ENCODE measurements at places on chromosomes 12 and 14.

- no peak overlapping the region for H3K4me3 ChIP-seq
- DNase-seq = no peak
- H3K27me3 ChIP-seq = peaks cover 18% of the 10 kb centered on the region
- H3K36me3 ChIP-seq = peaks cover 53% of the 10 kb centered on the region
- peaks cover 42% of the 10 kb centered on the region for H3K4me1 ChIP-seq
These were observed 4.8 kb downstream of the MEG3 start for GRCh38 chr14:100830681-100831080.

GRCh38 chr14:22505697-22506377 lies 83.2 kb downstream of the DAD1 start:
- no peak for DNase-seq
- no peak overlapping the region for H3K4me3 ChIP-seq
- no peaks in the 10 kb centered on the region for H3K36me3 ChIP-seq

DNA sequence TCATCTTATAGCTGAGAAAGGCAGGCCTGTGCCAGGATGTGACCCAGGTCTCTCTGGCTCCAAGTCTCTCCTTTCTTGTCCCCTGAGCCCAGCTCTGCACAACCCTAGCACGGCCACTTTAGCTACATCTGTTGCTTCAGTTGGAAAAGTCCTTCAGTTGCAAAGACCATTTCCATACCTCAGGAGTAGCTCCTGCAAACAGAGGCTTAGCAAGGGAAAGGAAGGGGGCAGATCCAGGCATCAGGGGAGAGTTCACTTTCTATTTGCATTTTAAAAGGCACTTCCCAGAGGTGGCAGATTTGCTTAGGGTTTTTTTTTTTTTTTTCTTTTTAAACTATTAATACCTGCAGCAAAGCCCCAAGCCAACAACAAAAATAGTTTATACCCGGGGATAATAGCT lies 3.0 kb upstream of the PITPNM2 start:
- DNase-seq = no peak
- H3K36me3 ChIP-seq = peaks cover 3% of the 10 kb centered on the region
- H3K27ac ChIP-seq = peak overlapping the region; percentile 65
- peaks cover 50% of the 10 kb centered on the region for H3K4me1 ChIP-seq
- peaks cover 26% of the 10 kb centered on the region for H3K27me3 ChIP-seq

GRCh38 chr12:87092421-87092820 lies 836.2 kb upstream of the MGAT4C start:
- peaks cover 2% of the 10 kb centered on the region for H3K36me3 ChIP-seq
- no peaks in the 10 kb centered on the region for H3K27me3 ChIP-seq
- H3K27ac ChIP-seq = 0 out of 2 replicates have a peak overlapping the region, but pooled peaks have one; percentile 27
- no peak for DNase-seq

GRCh38 chr14:90293766-90294730 lies 37.7 kb downstream of the NRDE2 start:
- peaks cover 29% of the 10 kb centered on the region for H3K36me3 ChIP-seq
- H3K27me3 ChIP-seq = no peaks in the 10 kb centered on the region
- peaks cover 18% of the 10 kb centered on the region for H3K4me1 ChIP-seq
- DNase-seq = no peak
- no peak overlapping the region for H3K27ac ChIP-seq

DNA sequence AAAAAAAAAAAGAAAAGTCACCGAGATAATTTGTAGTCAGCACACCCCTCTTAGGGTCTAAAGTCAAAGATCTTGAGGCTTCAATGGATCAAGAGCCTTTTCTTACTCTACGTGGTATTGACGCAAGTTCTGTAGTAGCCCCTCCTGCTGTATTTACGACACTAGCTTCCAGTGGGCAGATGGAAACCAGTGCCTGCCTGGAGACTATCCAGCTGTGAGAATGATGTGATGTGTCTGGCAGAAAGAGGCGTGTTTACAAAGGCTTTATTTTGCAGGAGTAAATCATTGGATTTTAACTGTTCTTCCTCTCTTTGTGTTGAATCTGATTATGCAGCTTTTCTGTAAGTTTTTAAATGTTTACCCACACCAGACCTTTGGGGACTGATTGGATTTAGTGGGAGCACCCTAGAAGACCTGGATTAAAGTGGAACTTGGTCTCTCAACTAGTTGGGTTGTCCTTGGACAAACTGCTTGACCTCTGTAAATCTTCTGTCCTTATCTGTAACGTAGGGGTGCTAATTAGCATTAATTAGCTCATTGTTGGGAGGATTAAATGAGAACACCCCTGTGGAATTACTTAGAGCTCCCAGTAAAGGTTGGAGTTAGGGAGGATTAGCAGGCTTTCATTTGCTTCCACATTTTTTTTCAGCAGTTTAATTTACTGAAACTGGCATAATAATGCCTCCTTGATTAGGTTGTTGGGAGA lies 72.4 kb downstream of the RASSF3 start:
- peaks cover 24% of the 10 kb centered on the region for H3K36me3 ChIP-seq
- no peak for DNase-seq
- H3K27me3 ChIP-seq = no peaks in the 10 kb centered on the region
- no peak overlapping the region for H3K4me3 ChIP-seq
- H3K4me1 ChIP-seq = peaks cover 48% of the 10 kb centered on the region

GRCh38 chr14:75972801-75973421 lies 8.9 kb downstream of the TGFB3 start:
- no peak for DNase-seq
- no peaks in the 10 kb centered on the region for H3K36me3 ChIP-seq
- no peaks in the 10 kb centered on the region for H3K27me3 ChIP-seq

GRCh38 chr12:14213542-14213941 lies 151.9 kb upstream of the ATF7IP start:
- no peak for DNase-seq
- no peak overlapping the region for H3K27ac ChIP-seq
- H3K4me1 ChIP-seq = peaks cover 36% of the 10 kb centered on the region
- H3K4me3 ChIP-seq = no peak overlapping the region

- no peak for DNase-seq
- peak overlapping the region; percentile 79 for H3K4me3 ChIP-seq
- peaks cover 35% of the 10 kb centered on the region for H3K27me3 ChIP-seq
These were observed 1.7 kb downstream of the NDRG2 start for GRCh38 chr14:21023174-21023573.

GRCh38 chr12:111887926-111888745 lies 46.1 kb downstream of the MAPKAPK5 start:
- H3K4me3 ChIP-seq = no peak overlapping the region
- H3K27ac ChIP-seq = no peak overlapping the region
- DNase-seq = no peak
- H3K4me1 ChIP-seq = no peaks in the 10 kb centered on the region
- peaks cover 85% of the 10 kb centered on the region for H3K36me3 ChIP-seq
- H3K27me3 ChIP-seq = no peaks in the 10 kb centered on the region

GRCh38 chr14:101927859-101928258 lies 36.5 kb upstream of the DYNC1H1 start:
- H3K27ac ChIP-seq = no peak overlapping the region
- H3K4me1 ChIP-seq = peaks cover 7% of the 10 kb centered on the region
- no peak overlapping the region for H3K4me3 ChIP-seq

GRCh38 chr14:69473260-69473659 lies 11.3 kb upstream of the PLEKHD1 start:
- no peaks in the 10 kb centered on the region for H3K36me3 ChIP-seq
- no peaks in the 10 kb centered on the region for H3K27me3 ChIP-seq
- DNase-seq = no peak

DNA sequence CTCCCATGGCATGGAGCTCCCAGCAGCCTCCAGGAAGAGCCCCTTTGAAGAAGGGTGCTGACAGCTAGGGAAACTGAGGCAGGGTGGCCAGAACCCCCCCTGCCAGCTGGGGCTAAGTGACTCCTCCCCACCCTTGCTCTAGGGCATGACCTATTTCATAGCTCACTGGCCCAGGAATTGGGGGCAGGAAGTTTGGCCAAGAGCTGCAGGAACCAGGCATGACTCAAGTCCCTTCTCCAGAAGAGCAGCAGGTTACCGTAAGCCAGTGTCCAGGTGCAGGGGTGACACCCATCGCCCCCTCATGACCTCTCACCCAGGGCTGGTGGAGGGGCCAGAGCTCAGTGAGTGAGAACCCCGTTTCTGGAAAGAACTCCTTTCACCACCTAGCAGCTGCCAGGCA lies 1.9 kb downstream of the RASAL1 start:
- peaks cover 18% of the 10 kb centered on the region for H3K4me1 ChIP-seq
- peaks cover 26% of the 10 kb centered on the region for H3K27me3 ChIP-seq
- H3K27ac ChIP-seq = no peak overlapping the region
- DNase-seq = no peak
- no peaks in the 10 kb centered on the region for H3K36me3 ChIP-seq

- H3K36me3 ChIP-seq = peaks cover 56% of the 10 kb centered on the region
- no peak overlapping the region for H3K27ac ChIP-seq
- H3K4me1 ChIP-seq = no peaks in the 10 kb centered on the region
- H3K27me3 ChIP-seq = peaks cover 2% of the 10 kb centered on the region
These were observed 1026.6 kb upstream of the TMEM132C start for GRCh38 chr12:127240249-127240929.

GRCh38 chr12:102800565-102800964 lies 116.5 kb downstream of the PAH start:
- H3K4me3 ChIP-seq = no peak overlapping the region
- no peak overlapping the region for H3K27ac ChIP-seq
- DNase-seq = no peak
- no peaks in the 10 kb centered on the region for H3K27me3 ChIP-seq
- peaks cover under 1% of the 10 kb centered on the region for H3K4me1 ChIP-seq

GRCh38 chr14:94343238-94344005 lies 20.3 kb upstream of the SERPINA6 start:
- H3K27ac ChIP-seq = no peak overlapping the region
- 0 out of 2 replicates have a peak, but pooled peaks cover 5% of the 10 kb centered on the region for H3K27me3 ChIP-seq
- DNase-seq = no peak
- H3K4me1 ChIP-seq = no peaks in the 10 kb centered on the region
- H3K4me3 ChIP-seq = no peak overlapping the region

- peak overlapping the region; percentile 61 for H3K27ac ChIP-seq
- H3K27me3 ChIP-seq = no peaks in the 10 kb centered on the region
- no peaks in the 10 kb centered on the region for H3K36me3 ChIP-seq
- peaks cover 14% of the 10 kb centered on the region for H3K4me1 ChIP-seq
- DNase-seq = no peak
- no peak overlapping the region for H3K4me3 ChIP-seq
These were observed 69.3 kb downstream of the FBXO34 start for GRCh38 chr14:55340482-55340881.

GRCh38 chr14:71366861-71367260 lies 459.6 kb downstream of the PCNX1 start:
- no peak for DNase-seq
- no peaks in the 10 kb centered on the region for H3K27me3 ChIP-seq
- no peak overlapping the region for H3K27ac ChIP-seq
- H3K4me3 ChIP-seq = no peak overlapping the region

DNA sequence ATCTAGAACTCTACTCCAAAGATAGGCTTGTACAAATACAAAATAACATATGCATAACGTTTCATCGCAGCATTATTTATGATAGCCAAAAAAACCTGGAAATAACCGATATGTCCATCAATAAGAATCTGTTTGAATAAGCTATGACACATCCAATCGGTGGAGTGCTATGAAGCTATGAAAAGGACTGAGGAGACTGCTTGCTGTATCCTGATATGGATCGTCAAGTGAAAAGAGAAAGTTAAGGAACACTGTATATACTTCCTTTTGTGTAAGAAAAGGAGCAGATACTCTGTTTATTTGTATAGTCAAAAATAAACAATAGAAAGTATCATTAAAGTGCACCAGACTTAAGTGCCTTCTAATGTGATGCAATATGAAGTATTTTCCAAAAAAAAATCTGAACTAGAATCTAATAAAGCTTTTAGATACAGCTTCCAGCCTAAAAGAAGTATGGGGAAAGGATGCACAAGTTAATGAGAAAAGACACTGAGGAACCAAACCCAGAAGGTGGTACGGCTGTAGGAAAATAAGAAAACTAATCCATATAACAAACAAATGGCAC lies 645 bp upstream of the KLHDC1 start:
- peaks cover 50% of the 10 kb centered on the region for H3K27me3 ChIP-seq
- DNase-seq = no peak
- H3K4me3 ChIP-seq = peak overlapping the region; percentile 70
- no peak overlapping the region for H3K27ac ChIP-seq

DNA sequence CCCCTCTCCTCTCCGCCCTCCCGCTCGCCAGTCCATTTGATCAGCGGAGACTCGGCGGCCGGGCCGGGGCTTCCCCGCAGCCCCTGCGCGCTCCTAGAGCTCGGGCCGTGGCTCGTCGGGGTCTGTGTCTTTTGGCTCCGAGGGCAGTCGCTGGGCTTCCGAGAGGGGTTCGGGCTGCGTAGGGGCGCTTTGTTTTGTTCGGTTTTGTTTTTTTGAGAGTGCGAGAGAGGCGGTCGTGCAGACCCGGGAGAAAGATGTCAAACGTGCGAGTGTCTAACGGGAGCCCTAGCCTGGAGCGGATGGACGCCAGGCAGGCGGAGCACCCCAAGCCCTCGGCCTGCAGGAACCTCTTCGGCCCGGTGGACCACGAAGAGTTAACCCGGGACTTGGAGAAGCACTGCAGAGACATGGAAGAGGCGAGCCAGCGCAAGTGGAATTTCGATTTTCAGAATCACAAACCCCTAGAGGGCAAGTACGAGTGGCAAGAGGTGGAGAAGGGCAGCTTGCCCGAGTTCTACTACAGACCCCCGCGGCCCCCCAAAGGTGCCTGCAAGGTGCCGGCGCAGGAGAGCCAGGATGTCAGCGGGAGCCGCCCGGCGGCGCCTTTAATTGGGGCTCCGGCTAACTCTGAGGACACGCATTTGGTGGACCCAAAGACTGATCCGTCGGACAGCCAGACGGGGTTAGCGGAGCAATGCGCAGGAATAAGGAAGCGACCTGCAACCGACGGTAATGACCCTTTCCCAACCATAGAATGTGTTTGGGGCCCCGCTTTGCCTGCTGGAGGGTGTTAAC lies 615 bp downstream of the CDKN1B start:
- H3K36me3 ChIP-seq = peaks cover 38% of the 10 kb centered on the region
- H3K4me1 ChIP-seq = peaks cover 66% of the 10 kb centered on the region
- DNase-seq = peak; percentile 32
- H3K27ac ChIP-seq = peak overlapping the region; percentile 75
- H3K27me3 ChIP-seq = peaks cover 20% of the 10 kb centered on the region

DNA sequence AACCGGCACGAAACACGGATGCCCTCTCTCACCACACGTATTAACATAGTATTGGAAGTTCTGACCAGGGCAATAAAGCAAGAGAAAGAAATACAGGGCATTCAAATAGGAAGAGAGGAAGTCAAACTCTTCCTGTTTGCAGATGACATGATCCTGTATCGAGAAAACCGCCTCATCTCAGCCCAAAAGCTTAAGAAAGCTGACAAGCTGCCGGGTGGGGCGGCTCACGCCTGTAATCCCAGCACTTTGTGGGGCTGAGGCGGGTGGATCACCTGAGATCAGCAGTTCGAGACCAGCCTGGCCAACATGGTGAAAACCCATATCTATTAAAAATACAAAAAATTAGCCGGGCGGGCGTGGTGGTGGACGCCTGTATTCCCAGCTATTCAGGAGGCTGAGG lies 17.7 kb downstream of the OR6S1 start:
- peaks cover 44% of the 10 kb centered on the region for H3K27me3 ChIP-seq
- H3K27ac ChIP-seq = no peak overlapping the region
- DNase-seq = peak; percentile 43
- H3K36me3 ChIP-seq = no peaks in the 10 kb centered on the region
- H3K4me1 ChIP-seq = peaks cover 34% of the 10 kb centered on the region
- peak overlapping the region; percentile 93 for H3K4me3 ChIP-seq

GRCh38 chr12:52387859-52388258 lies 2.4 kb upstream of the KRT84 start:
- H3K4me3 ChIP-seq = no peak overlapping the region
- H3K4me1 ChIP-seq = peaks cover 4% of the 10 kb centered on the region
- no peaks in the 10 kb centered on the region for H3K27me3 ChIP-seq
- no peak overlapping the region for H3K27ac ChIP-seq

Data from WTC11 (cell line).